Kidney (tissue), 22 donors: ENCODE measurements at places on chromosomes 13 and 19. TPM values are rescaled to one million over a fixed set of nuclear protein-coding genes. Genes with fewer than 3 reads are reported as not detected.
A peak's percentile ranks its signal among the peaks of the same experiment; 100 is the strongest.

Gene PGPEP1
- total RNA-seq, result 54.5 TPM

DNA sequence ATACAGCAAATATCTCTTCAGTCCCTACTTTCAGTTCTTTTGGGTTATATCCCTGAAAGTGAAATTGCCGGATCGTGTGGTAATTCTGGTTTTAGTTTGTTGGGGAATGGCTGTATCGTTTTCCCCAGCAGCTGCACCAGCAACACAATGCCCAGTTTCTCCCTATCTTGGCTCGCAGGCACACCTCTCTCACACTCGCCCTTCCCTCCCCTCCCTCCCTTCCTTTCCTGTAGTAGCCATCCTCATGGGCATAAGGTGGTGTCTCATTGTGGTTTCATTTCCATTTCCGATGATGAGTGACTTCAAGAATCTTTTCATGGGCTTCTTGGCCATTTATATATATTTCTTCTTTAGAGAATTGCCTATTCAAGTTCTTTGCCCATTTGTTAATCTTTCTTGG, 8.6 kb upstream of the GPR18 start:
- no peak overlapping the region for H3K4me3 ChIP-seq
- no peaks in the 10 kb centered on the region for H3K36me3 ChIP-seq
- DNase-seq, result no peak
- no peaks in the 10 kb centered on the region for H3K27me3 ChIP-seq

- H3K4me1 ChIP-seq, result no peaks in the 10 kb centered on the region
- H3K36me3 ChIP-seq, result no peaks in the 10 kb centered on the region
- no peaks in the 10 kb centered on the region for H3K27me3 ChIP-seq
- H3K4me3 ChIP-seq, result no peak overlapping the region
Observed at GRCh38 chr13:78398743-78399410, 204.5 kb downstream of the POU4F1 start.

DNA sequence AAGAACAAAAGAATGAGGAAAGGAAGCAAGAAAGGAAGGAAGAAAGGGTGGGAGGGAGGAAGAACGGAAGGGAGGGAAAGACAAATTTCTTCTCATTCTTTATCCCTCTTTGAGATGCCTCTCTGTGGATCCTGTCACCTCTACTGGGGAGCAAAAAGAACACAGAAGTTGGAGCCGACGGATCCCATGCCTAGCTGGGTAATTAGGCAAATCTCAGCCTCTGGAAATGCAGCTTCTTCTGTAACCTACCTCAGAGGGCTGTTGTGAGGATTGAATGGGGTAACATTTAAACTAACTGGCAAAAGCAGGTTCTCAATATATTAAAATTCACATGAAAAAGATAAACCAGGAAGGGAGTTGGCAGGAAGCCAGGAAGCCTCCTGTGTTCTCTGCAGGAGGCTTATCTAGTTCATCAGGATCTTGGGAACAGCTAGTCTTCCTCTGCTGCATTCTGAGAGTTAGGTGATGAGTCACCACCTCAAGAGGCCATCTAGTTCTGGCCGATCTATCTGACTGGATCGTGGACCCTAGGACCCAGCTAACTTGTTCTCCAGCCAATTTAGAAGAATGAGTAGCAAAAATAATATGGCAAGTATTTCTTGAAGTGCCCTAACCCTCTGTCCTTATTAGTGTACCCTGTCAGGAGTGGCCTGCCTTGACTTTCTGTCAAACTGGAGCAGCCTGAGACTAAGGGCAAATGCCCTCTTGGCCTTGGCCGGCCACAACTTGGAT, 15.2 kb upstream of the CPB2 start:
- no peaks in the 10 kb centered on the region for H3K27me3 ChIP-seq
- DNase-seq, result no peak
- no peaks in the 10 kb centered on the region for H3K36me3 ChIP-seq
- no peak overlapping the region for H3K27ac ChIP-seq
- peaks cover 4% of the 10 kb centered on the region for H3K4me1 ChIP-seq

Gene KIR2DL1
- 0.25 TPM for total RNA-seq

DNA sequence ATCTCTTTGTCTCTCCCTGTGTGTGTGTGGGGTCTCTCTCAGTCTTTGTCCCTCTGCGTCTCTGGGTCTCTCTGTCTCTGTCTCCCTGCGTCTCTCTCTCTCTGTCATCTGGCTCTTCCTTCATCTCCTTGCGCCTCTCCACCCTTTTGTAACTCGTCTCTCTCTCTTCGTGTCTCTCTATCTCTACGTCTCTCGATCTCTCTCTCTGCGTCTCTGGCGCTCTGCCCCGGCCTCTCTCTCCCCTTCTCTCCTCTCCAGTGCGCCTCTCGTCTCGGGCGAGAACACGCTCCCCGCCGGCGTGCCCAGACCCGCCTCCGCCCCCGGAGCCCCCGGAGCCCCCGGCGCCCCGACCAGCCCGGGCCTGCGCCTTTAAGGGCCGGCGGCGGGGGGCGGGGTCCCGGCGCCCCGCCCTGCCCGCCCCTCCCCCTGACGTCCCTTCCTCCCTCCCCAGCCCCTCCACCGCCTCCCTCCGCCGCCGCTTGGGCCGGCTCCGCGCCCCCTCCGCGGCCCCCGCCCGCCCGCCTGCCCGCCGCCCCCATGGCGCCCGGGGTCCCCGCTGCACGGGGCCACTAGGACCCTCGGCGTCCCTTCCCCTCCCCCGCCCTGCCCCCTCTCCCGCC, at the start of gene MARK4:
Gene MARK4, plus strand, starts transcription at position 440 of the 620 bp plus-strand sequence. CDS start 318 bp downstream, outside the sequence.
- H3K27me3 ChIP-seq, result no peaks in the 10 kb centered on the region
- no peak within 1 kb of the TSS for H3K27ac ChIP-seq
- peak; percentile 83 for DNase-seq
- H3K4me1 ChIP-seq, result peaks cover 14% of the 10 kb centered on the region
- peak within 1 kb of the TSS; percentile 83 for H3K4me3 ChIP-seq

DNA sequence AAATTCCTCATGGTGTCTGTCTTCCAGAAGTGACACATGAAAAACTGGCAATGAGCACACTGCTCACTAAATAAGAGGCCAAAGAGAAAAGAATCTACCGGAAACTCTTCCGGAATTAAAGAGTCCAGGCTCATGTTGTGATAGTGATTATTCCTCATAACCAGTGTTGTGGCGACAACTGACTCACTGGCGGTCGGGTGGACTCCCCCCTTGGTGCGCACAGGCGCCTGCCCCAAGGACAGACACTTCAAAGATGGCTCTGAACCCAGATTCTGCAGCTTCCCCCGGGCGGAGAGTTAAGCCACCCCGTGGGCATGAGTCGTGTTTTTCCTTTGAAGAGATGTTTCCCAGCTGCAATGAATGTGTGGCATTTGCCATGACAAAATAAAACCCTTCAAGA, 10.3 kb downstream of the IL17D start:
- H3K4me1 ChIP-seq, result no peaks in the 10 kb centered on the region
- H3K36me3 ChIP-seq, result no peaks in the 10 kb centered on the region
- no peak overlapping the region for H3K4me3 ChIP-seq
- H3K27me3 ChIP-seq, result no peaks in the 10 kb centered on the region
- no peak for DNase-seq

Gene GRIN3B
- total RNA-seq, result 0.44 TPM

DNA sequence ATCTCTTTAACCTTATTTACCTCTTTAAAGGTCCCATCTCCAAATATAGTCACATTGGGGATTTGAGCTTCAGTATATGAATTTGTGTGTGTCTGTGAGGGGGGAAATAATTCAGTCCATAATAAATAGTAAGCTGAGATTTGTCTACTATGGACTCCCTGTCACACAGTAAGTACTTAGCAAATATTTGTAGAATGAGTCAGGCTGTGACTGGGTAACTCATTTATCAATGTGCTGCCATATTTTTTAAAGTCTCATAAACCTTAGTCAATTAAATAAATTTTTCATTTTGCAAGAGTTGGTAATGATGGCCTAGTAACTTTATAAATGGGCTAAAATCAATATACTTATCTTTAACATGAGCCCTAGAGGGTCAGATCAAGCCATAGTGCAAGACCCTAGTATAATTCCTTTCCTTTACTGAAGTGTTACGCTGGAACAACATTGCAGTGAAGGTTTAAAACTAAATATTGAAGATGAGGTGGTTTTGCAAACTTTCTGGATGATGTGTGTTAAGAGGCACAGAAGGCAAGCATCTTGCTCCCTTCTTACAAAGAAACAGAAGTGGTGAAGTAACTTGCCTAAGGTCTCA, 305.1 kb downstream of the KCNRG start:
- no peak for DNase-seq
- no peaks in the 10 kb centered on the region for H3K4me1 ChIP-seq
- no peak overlapping the region for H3K4me3 ChIP-seq
- H3K36me3 ChIP-seq, result no peaks in the 10 kb centered on the region
- H3K27me3 ChIP-seq, result no peaks in the 10 kb centered on the region

- H3K27me3 ChIP-seq, result no peaks in the 10 kb centered on the region
- H3K4me1 ChIP-seq, result peaks cover 6% of the 10 kb centered on the region
- no peak overlapping the region for H3K4me3 ChIP-seq
- H3K36me3 ChIP-seq, result no peaks in the 10 kb centered on the region
Observed at GRCh38 chr13:22451327-22451741, 729.4 kb upstream of the SGCG start.

Gene SLITRK6
- total RNA-seq, result 0.09 TPM

DNA sequence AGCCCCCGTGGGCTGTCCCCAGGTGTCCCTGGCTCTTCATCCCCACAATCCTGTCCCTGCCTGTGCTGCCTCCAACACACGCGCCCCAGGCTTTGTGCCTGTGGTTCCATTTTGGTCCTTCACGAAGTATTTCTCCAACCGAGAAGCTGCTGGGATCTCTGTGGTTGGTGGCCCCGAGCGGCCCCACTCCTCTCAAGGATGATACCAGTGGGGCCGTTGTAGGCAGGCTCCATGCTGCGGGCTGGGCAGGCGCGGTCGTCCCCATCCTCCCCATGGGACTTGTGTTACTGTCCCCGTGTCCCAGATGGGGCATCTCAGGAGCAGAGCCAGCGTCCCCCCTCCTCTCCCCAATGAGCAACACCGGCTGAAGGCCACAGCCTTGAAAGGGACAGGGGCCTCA, 3.7 kb upstream of the ZNF554 start:
- H3K27ac ChIP-seq, result no peak overlapping the region
- H3K4me3 ChIP-seq, result no peak overlapping the region
- H3K4me1 ChIP-seq, result peaks cover 3% of the 10 kb centered on the region
- no peak for DNase-seq
- no peaks in the 10 kb centered on the region for H3K36me3 ChIP-seq
- no peaks in the 10 kb centered on the region for H3K27me3 ChIP-seq

Gene FZR1
- 48.0 TPM for total RNA-seq

Gene BRME1
- 1.8 TPM for total RNA-seq

GRCh38 chr13:71260246-71260645, 606.8 kb downstream of the DACH1 start:
- H3K27ac ChIP-seq, result no peak overlapping the region
- no peaks in the 10 kb centered on the region for H3K36me3 ChIP-seq
- no peaks in the 10 kb centered on the region for H3K4me1 ChIP-seq
- no peak for DNase-seq

- peaks cover 12% of the 10 kb centered on the region for H3K4me1 ChIP-seq
- DNase-seq, result peak; percentile 16
- H3K4me3 ChIP-seq, result no peak overlapping the region
- H3K27ac ChIP-seq, result peak overlapping the region; percentile 12
- H3K36me3 ChIP-seq, result peaks cover 16% of the 10 kb centered on the region
Observed at GRCh38 chr13:27442071-27442647, 8.2 kb downstream of the MTIF3 start.
